DMS153 (cell line): ENCODE measurements at places on chromosomes 1 and 21.

DNA sequence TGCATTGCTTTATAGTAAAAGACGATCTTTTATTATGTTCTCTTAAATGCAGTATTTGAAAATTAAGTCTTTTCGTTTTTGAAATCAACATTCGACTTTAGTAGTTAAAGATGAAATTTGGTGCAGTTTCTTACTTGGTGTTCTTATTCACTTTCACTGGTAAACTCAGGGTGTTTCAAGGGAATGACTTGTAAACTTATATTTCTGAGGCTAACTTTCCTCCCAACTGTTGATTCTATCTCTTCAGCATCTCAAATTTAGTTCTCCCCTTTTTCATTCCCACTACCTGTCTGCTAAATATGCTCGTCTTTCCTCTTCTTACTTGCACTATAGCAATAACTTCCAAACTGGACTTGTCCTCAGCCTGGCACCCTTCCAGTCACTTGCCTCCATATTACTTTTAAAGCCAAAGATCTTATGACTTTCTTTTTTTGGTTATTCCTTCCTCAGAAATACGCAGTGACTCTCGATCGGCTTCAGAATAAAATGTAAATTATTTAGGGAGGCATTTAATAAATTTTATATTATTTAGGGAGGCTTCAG, 988 bp downstream of the SLC35A3 start:
- no peak for DNase-seq

DNA sequence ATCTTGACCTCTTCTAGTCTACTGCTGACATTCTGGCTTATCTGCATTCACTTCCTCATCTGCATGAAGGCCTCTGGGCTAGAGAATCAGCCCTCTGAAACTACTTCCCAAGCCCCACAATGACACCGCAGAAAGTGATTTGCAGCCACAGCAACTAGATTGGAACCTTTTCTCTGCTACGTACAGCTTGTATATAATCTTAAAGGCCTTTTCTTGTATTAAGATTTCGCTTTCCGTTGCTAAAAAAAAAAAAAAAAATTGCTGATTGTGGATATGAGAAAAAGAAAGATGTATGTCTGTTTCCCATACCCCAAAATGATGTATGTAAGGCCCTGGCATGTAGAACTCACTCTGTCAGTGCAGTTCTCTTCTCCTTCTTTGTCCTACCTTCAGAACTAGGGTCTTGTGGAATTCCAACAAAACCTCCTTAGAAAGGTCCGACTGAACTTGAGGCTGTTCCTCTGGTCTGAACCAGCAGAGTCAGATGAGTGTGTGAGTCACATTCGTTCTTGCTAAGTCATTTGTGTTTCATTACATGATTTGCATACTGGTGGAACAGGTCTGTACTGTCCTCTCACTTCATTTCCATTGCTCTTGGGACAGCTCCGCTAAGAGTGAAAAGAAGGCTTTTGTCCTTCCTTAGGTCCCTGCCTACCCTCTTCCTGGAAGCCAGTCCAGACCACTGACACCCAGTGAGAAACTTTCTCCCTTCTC, 62.7 kb downstream of the PLPP3 start:
- peak; percentile 80 for DNase-seq

DNA sequence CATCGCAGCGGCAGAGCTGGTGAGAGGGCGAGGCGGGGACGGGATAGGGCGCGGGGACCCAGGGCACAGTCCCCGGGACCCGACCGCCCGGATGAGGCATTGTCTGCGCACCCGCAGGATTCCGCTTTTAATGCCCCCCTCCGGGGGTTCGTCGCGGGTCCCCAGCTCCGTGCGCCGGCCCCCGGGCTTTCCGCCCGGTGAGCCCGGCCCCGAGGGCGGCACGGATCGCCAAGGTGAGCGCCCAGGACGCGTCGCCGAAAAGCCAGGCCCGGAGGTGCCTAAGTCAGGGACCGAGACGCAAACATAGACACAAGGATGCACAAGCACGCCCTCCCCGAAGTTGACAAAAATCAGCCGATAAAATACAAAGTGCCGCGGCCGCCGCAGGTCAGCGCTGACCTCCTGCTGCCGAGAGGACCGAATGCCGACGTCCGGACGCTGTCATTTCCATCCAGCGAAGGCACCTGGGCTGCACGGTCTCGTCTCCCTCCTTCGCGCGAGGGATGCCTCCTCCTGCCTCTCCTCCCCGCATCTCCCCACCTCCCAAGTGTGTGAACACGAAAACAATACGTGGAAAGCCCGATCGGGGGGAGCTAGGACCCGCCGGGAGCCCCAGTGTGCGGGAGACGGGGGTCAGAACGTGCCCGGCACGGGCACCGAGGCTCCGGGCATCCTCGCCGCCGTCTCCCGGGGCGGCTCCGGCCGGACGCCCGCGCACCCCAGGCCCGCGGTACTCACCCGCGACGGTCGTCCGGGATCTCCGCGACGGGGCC, 101.1 kb upstream of the SOD1 start:
- DNase-seq = peak; percentile 49

DNA sequence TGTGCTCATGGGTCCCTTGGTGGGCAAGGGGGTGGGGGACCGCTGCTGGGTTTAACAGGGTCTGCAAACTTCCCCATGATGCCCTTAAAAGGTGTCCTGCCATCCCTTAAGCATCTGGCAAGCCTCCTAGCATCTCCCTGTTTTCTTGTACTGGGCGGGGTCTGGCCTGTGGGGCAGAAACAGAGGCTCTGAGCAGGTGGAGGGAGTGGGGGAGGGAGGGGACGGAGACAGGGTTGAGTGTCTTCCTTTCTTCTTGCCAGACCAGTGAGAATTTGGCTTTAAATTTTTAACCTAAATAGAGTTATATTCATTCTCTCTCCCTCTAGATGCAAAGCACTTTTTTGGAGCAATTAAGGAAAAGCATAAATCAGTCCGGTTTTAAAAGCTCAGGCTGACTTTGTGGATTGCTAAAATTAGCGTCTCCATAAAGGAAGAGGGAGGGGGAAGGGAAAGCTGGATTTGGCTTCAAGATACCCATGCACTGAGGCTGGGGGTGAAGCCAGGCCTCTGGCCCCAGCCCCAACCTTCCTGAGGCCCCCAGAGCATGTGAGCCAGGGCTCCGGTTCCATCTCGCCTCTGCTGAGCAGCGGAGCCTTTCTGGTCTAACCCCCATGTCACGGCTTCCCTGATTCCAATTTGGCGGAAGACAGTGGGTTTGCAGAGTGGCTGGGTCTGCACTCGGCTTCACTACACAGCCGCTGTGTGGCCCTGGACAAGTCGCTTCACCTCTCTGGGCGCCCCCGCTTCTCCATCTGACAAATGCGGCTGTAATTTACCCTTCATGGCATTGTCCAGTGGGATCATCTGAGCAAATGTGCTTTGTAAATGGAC, 25.3 kb downstream of the IGSF21 start:
- DNase-seq = no peak

DNA sequence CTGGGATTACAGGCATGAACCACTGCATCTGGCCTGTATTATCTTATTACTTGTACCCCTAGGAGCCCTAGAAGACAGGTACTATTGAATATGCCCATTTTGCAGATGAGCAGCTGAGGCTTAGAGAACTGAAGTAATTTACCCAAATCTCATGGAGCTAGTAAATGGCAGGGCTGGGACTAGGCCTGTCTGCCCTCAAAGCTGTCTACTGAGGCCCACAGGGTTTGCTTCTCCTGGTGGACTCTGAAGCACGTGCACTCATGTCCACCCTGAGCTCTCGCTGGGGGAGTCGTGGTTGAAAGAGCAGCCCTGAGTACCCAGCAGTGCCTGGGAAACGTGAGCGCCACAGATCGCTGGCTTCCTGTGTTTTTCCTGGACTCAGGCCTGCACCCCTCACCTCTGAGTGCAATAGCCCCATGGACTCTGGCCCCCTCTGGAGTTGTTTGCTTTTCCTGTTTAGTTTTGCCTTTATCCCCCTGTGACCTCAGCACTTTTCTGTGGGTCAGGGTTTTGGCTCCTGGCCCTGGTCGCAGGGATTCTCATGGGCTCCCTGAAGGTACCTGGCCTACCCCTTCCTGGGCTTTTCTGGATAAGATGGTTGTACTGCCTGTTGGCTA, 52.4 kb downstream of the ARHGEF10L start:
- no peak for DNase-seq

DNA sequence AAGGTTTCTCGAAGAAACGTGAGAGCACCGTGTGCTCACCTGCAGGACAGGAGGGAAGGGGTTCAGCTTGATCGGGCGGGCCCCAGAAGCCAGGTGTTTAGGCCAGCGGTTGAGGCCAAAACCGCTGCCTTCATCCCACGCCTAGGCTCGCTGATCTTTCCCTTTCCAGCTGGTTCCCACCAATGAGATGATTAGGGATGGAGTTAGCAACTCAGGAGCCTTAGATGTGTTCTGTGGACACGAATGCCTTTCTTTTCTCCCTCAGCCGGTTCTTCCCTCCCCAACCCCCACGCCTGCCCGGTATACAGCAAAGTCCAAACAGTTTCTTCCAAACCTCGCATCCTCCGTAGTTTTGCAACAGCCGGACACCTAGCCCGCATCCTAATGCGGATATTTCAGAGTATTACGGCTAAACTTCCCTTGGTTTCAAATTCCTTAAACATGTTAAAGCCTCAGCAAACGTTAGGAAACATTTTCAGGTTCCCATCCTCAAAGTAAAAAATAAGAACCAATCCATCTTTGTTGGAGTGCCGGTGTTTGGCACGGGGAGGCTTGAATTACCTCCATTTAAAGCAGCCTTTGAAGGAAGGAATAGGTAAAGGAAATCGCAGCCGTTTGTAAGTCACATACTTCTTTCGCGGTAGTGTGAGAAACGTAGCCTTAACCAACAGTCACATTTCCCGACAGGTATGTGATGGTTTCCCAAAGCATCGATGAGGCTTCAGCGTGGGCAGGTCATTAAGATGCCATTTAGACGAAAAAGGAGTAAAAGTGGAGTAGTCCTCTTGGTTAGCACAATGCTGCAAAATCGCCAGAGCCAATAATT, 1.1 kb downstream of the LRRC8C start:
- no peak for DNase-seq

DNA sequence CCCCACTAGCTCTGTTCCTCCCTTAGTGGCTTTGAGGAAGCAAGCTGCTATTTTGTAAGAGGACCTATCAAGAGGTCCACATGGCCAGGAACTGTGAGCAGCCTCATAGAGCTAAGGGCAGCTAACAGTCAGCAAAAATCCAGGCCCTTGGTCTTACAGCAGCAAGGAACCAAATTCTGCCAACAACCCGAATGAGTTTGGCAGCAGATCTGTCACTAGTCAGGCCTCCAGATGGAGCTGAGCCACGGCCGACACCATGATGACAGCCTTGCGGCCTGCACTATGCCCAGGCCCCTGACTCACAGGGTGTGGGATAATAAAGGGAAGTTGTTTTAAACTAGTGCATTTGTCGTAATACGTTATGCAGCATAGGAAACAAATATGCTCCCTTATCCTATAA, 28.0 kb upstream of the H3-3A start:
- no peak for DNase-seq

DNA sequence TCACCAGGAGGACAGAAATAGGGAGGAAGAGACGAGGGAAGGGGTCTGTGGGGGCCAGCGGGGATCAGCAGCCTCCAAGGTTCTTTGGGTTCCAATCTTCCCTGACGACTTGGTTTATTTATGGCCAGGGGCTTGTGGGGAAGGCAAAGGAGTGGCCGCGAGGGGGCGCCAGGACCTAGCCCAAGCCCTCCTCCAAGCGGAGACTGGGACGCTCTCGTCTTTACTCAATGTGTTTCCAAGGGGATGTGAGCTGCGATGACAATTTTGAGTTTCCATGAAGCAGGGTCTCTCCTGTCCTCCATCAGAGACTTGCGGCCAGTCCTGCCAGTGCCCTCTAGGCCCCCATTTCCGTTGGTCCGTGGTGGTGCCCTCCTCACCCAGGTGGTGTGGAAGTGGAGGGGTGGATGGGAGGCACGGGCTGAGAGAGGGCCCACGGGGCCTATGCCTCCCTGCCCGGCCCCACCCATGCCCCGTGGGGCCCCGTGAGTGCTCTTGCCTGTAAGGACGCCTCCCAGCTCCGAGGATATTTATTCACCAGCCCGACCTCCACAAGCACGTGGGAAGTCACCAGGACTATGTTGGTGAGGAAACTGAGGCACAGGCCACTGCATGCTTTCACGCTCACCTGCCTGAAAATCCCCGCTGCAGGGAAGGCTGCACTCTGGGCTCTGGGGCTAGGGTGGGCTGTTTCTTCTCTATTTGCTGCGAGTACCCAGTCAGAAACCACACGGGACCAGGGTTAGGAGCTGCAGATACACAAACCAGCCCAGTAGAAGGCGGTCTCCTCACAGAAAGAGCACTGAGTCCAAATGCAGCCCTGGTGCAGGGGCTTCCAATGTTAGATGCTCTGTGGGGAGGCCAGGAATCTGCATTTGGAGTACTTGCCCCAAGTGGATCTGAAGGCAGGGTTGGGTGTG, 26.5 kb downstream of the DMRTB1 start:
- DNase-seq = peak; percentile 54

- no peak for DNase-seq
Observed at GRCh38 chr1:237282208-237282783, 240.3 kb downstream of the RYR2 start.

DNA sequence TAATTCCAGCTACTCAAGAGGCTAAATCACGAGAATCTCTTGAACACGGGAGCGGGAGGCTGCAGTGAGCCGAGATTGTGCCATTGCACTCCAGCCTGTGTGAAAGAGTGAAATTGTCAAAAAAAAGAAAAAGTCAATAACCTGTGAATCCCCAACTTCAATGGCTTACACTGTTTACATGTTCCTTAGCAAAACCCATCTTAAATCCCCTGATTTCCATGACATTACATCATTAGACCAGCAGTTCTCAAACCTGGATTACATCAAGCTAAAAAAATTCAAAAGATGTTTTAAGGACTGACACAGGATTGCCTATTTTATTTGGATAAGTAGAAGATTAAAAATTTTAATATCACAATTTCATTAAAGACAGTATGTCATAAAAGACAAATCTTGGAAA, 12.4 kb downstream of the GPBP1L1 start:
- DNase-seq = no peak

GRCh38 chr1:172299515-172299914, 121.0 kb upstream of the C1orf105 start:
- DNase-seq = no peak

DNA sequence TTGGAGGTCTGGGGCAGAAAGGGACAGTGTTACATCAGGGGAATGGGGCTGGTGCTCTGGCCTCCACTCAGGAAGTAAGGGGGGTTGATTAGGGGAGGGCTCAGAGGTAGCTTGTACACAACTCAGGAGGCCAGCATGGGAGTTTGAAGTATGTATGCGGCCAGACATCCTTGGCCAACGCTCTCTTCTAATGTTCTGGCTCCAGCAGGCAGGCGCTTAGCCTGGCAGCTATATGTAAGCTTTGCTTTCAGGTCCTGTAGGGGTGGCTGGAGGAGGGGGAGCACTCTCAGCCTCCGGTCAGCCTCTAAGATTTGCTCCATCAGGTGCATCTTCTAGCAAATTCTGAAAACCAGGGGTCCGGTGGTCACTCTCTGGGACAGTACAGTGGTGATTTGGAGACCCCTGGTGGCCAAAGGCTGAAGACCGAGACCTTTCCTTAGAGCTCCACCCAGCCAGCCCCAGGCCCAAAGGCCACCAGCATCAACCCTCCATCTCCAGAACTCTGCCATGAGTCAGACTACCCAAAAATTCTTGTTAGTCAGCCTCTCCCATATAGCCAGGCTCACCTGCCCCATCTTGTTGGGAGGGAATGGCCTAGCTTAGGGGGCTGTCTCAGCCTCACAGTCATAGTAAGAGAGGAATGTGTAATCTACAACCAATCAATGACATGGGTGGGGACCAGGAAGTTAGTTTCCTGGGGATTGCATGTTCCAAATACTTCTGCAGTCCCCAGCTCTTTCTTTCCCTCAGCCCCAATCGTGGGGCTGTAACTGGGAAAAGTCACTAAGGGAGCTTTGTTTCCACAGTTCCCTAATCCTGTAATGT, 9.7 kb upstream of the COL8A2 start:
- no peak for DNase-seq
